ENCODE measurements at places on chromosomes 2 and 18.

- DNase-seq: no peak
Observed at GRCh38 chr18:24188120-24188519, 49.3 kb downstream of the CABYR start.

GRCh38 chr2:144215701-144216675 is 303.9 kb downstream of the ZEB2 start:
- no peak for DNase-seq

DNA sequence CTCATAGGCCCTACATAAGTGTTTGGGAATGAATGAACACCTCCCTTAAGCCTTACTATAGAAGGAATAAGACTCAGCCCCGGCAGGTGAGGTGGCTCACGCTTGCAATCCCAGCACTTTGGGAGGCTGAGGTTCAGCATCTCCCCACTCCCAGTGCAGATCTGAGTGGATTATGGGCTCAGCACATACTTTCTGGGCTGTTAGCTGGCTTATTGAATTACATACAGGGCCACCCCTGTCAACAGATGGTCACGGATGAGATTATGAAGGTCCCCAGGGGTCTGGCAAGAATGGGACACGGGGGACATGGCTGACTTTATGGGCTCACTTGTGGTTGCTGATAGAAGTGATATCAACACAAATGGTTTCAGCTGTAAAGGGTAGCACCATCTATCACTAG is 322.3 kb downstream of the TSN start:
- no peak for DNase-seq

DNA sequence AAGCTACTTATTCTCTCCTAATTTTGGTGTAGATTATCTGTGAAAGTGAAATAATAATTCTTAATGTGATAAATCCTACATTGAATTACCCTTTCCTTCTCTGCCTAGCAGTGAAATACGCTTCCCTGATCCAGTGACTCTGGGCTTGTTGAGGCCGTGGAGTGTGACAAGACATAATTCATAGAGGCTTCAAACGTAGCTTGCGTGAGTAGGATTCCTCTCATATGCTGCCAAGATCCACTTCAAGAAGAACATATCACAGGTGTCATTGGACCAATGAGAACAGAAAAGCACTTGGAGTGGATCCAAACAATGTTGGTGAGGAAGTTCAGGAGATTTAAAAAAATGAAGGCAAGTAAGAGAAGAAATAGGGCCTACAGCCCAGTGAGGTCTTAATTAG is 221.3 kb upstream of the TMEFF2 start:
- DNase-seq: no peak

DNA sequence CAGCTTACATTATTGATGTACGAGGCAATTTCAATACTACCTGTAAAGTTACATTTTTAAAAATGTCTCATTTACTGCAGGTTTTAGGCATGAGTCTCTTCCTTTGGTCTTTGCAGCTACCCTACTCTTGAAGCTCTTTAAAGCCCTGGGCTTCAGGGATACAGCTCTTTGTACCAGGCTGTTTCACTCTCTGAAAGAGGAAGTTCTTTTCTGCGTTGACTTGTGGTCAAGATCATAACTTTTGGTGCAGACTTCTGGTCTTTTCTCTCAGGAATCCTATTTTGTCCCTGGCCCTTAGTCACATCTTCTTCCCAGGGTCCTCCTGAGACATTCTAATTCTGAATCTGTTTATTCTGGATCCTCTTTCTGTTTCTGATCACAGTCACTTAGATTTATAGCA is 16.6 kb upstream of the HRH4 start:
- DNase-seq: no peak

- peak; percentile 62 for DNase-seq
Observed at GRCh38 chr2:101380376-101380775, 6.9 kb downstream of the CREG2 start.

- DNase-seq: no peak
Observed at GRCh38 chr2:238378230-238379095, 48.3 kb upstream of the ASB1 start.

DNA sequence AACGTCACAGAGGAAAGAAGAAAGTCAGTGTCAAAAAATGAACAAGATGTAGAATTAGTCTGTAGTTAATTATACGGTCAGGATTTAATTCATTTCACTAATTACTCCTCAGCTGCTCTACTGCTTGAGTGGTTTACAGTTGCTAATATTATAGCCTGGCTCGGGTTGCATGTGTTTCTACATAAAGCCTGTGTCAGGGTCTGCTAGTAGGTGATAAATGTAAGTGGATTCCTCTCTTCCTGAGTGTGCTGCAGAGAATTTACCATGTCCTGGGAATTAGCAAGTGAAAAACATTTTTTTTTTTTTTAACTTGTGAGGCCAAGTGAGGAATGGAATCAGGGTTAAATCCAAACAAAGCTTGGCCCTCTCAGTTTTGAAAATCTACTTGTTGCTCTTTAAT is 622.6 kb downstream of the EPHA4 start:
- DNase-seq: no peak

DNA sequence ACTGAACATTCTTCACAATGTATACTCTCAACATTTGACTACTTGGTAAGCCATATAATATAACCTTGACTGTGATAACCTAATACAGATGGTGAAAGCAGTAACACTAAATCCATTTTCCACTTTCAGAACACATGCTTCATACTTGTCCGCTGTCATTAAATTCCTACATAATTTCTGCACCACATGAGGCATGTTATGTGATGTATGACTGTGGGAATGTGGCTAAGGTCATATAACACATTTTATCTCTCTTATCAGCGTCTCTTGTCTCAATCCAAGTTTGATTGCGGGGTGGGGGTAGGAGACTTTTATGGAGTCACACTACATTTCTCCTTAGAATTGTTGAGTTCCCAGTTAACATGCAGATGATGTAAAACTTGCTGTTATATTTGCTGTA is 110.9 kb downstream of the MTCL1 start:
- DNase-seq: no peak

GRCh38 chr2:121429927-121430520 is 100.7 kb upstream of the RNU4ATAC start:
- no peak for DNase-seq

DNA sequence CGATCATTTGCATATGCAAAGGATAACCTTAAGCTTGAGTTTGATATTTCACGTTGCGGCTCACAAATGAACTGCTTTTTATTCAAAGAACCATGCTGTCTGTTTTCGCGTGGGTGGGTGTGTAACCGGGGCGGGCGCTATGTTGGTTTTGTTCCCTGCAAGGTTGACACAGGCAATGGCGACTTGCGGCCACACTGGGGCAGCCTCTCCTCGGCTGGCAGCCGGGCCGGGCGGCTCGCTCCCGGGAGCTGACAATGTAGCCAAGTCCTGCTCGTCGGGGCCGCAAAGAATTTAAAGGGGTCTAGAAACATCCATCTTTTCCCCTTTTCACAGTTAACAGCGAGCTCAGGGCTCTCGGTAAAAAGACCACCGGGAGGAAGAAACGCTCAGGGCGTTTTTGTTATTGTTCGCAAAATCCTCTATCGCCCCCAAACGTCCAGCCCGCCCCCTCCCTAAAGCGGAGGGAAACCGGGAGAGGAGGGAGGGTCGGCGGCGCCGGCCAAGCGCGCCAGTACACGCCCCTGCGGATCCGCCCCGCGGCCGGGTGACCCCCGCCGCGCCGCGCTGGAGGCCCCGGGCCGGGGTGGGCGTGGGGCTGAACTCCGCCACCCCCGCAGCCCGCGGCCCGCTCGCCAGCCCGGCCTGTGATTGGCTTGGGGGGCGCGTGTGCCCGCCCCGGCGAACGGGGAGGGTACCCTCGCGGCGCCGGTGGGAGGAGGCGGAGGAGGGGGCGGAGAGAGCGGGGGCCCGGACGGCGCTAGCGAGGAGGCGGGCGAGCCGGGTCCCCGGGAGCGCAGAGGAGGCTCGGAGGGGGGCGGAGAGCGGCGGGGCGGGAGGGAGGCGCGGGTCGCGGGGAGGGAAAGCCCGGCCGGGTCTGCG is at the start of gene NEDD4L:
Gene NEDD4L (plus strand): TSS at position 736 of the 879 bp plus-strand sequence. CDS start 435 bp downstream, outside the sequence.
- peak; percentile 42 for DNase-seq

- no peak for DNase-seq
Observed at GRCh38 chr2:224671731-224672130, 44.4 kb downstream of the CCDC195 start.

DNA sequence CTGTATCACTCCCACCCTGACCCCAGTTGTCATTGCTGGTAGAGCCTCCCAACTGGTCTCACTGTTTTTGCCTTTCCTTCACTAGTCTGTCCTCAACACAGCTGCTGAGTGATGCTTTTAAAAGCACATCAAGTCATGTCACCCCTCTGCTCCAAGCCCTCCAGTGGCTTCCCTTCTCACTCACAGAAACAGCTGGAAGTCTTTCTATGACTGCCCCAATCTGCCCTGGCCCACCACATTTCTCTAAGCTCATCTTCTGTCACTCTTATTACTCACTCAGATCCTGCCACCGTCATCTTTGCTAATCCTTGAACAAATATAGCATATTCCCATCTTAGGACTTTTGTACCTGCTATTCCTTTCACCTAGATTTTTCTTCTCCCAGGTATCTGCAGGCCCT is 242.6 kb upstream of the RBBP8 start:
- no peak for DNase-seq

DNA sequence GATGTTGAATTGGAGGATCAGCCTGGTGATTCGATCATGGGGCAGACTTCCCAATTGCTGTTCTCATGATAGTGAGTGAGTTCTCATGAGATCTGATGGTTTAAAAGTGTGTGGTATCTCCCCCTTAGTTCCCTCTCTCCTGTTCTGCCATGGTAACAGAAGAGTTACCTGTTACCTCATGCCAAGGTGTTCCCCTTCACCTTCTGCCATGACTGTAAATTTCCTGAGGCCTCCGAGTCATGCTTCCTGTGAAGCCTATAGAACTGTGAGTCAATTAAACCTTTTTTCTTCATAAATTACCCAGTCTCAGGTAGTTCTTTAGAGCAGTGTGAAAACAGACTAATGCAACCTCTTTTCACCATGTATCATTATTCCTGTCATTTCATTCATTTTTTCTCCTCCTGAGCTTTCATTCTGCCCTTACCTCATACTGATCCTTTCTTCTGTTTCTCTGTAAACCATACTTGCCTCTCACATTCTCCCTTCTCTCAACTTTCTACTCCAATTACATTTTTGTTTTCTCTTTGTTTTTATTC is 22.0 kb downstream of the STARD6 start:
- no peak for DNase-seq

GRCh38 chr2:68040078-68040477 is 22.7 kb downstream of the C1D start:
- DNase-seq: no peak

GRCh38 chr18:31241900-31242409 is 76.0 kb upstream of the DSG1 start:
- no peak for DNase-seq

GRCh38 chr18:59623456-59624368 is 73.5 kb downstream of the CCBE1 start:
- DNase-seq: peak; percentile 22

- peak; percentile 40 for DNase-seq
Observed at GRCh38 chr2:127413782-127414637, 4.2 kb upstream of the PROC start.

GRCh38 chr18:65769652-65770051 is 18.8 kb downstream of the CDH7 start:
- no peak for DNase-seq

- DNase-seq: no peak
Observed at GRCh38 chr2:110863726-110864125, 131.4 kb downstream of the ACOXL start.

DNA sequence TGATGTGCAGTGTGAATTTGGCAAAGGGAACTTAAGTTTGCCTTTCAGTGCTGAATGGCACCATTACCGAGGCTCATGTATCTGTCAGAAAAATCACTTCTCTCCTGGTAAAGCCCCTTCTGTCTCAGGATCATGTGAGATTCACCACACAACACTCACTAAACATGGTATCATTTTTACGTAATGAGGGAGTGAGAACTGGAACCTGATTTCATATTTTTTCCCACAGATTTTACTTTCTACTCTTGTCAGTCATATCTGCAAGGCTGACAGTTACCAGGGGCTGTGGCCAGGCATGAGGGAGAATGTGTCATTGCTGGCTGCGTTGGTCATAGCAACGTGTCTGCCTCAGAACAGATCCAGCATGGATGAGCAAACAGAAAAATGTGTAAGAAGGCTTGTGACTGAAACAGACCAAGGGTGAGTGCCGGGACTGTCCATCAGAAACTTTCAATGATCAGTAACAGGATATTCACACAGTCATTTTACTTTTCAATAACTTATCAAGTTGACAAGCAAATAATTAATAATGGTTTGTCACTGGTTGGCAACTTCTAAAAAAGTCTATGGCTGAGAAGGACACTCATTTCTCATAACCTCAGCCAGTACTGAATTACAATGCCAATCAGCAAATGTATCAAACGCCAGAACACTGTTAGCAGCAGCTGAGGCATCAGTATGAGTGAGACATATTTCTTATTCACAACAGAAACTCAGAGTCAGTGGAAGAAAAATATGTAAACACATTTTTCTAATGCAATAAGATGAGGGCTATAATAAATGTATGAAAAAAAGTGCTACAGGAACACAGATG is 100.5 kb downstream of the CDC42EP3 start:
- DNase-seq: peak; percentile 82

DNA sequence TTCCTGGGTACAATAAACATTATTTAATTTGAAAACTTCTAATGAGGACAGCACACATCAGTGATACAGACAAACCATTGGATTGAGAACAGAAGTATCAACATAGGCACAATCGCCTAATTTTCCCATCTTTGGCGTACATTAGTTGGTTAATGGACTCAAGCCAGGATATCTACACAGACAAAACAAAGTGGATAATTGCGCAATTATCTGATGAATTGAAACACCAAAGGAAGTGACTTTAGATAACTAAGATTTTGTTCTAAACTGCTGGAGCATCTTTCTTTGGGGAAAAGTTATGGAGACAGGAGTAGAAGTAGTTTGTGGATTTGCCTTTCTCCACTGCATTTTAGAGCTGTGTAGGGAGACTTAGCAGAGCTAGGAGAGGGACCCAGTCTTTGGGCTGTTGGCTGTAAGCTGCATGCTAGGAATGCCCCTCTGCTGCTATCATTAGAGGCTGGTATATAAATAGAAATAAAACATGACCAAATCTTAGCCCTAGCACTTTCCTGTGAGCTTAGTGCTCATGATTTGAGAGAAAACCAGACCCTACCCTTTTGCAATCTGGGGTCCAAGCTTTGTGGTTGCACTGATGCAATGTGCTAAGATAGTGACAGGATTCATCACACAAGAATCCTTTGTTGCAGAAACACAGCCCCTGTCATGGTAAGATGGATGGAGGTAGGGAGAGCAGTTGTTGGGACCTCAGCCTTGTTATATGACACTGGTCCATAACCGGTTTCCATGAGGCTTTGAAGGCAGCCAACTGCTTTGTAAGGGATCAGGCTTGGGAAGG is 264.5 kb upstream of the PIK3C3 start:
- DNase-seq: no peak

GRCh38 chr18:79635427-79635726 is 44.2 kb upstream of the CTDP1 start:
- no peak for DNase-seq

- peak; percentile 57 for DNase-seq
Observed at GRCh38 chr18:60978338-60978737, 354.9 kb upstream of the CDH20 start.

GRCh38 chr2:65158557-65158956 is 28.7 kb upstream of the RAB1A start:
- no peak for DNase-seq

Measured in HS-5 (cell line).